Stimulated activated naive CD4-positive, alpha-beta T cell treated with Interleukin-2 at 50 U/mL for 16 hours (primary cell): ENCODE measurements at places on chromosomes 5 and 9.

- DNase-seq: no peak
Observed at GRCh38 chr5:74546796-74547195, 93.7 kb downstream of the ENC1 start.

GRCh38 chr5:173832386-173832785 lies 55.8 kb upstream of the CPEB4 start:
- DNase-seq: no peak

DNA sequence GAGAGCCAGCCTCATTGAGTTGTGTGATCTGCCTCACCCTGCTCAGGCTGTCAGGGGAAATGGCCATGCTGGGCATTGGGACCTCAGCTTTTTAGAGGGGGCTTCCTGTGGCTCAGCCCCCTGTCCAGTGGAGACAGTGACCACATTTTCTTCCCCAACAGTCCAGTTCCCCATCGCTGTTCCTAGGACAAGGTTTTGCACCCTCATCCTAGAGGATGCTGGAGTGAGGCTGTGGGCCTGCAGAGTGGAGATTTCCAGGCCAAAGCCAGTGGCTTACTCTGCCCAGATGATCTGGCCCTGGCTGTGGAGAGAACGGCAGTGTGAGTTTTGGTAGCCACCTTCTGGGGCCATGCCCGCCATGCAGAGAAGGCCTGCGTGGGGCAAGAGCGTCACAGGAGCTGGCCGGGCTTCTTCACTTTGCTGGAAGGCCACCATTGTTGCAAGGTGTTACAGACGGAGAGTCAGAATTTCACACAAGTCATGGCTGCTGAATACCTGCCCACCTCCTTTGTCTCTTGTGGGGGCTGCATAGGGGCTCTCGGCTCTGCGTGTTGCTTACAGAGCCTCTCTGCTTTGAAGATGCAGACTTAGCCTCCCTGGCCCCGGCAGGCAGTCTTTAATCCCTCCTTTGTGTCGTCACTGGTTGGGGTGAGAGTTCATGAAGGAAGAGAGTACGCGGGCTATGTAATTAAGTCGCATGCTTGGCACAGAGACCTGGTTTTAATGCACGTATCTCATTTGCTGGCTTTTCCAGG lies 35.2 kb upstream of the PITX1 start:
- DNase-seq: no peak

DNA sequence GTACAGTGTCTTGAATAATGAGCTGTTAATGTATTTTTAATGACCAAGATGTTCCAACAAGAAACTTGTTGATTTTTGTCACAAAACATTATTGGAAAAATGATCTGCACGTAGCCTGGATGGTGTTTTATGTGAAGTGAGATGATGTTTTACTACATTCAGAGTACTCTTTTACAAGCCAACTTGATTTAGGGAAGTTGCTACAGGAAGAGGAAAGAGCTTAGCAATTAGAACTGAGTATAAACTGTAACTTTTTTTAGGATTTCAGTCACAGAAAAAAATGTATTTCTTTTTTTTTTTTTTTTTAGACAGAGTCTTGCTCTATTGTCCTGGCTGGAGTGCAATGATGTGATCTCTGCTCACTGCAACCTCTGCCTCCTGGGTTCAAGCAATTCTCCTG lies 113.6 kb upstream of the ADRA1B start:
- no peak for DNase-seq

GRCh38 chr5:91941588-91941987 lies 558.5 kb upstream of the ARRDC3 start:
- DNase-seq: no peak

- no peak for DNase-seq
Observed at GRCh38 chr9:27828908-27829307, 255.6 kb upstream of the C9orf72 start.

GRCh38 chr5:158245513-158245912 lies 386.6 kb upstream of the CLINT1 start:
- no peak for DNase-seq

GRCh38 chr5:43227655-43228054 lies 35.6 kb downstream of the NIM1K start:
- DNase-seq: no peak

DNA sequence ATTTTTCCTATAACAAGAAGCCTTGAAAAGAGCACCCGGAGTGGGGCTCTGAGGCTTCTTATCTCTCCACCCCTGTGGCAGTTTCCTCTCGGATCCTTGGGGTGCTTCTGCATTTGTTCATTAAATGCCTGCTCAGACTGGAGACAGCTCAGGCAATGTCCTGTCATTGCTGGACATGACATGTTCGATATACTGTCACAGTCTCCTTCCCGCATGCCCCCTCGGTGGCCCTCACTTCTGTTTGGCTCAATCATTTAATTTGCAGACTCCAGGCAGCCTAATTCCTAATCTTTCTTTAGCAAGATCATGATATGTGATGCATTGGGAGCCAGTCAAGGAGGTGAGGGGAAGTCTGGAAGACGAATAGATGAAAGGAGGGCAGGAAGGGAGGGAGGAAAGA lies 37.5 kb upstream of the CPEB4 start:
- no peak for DNase-seq

DNA sequence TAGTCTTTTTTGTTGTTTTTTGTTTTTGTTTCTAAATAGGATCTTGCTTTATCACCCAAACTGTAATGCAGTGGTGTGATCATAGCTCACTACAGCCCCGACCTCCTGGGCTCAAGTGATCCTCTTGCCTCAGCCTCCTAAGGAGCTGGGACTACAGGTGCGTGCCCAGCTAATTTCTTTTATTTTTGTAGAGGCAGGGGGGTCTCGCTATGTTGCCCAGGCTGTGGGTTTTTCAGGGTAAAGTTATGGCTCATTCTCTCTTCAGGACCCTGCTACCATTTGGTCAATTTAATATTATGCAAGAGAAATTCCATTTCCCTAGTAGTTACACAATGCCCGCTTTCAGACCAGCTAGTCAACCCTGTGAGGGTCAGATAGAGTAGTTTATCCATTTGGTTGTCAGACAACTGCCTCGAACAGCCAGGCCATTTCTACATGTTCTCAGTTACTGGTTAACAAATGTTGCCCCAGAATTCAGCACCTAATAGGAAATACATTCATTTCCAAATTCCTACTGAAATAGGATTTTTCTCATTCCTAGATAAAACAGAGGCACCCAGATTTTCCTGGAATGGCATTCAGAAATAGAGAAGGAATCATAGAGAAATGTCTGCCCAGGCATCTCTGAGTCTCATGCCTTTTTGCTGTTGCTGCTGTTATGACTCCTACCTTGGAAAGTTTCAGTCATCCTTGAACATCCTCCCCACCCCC lies 6.4 kb upstream of the GLIS3 start:
- DNase-seq: peak; percentile 3

- no peak for DNase-seq
Observed at GRCh38 chr5:79924936-79925893, 65.8 kb downstream of the MTX3 start.

DNA sequence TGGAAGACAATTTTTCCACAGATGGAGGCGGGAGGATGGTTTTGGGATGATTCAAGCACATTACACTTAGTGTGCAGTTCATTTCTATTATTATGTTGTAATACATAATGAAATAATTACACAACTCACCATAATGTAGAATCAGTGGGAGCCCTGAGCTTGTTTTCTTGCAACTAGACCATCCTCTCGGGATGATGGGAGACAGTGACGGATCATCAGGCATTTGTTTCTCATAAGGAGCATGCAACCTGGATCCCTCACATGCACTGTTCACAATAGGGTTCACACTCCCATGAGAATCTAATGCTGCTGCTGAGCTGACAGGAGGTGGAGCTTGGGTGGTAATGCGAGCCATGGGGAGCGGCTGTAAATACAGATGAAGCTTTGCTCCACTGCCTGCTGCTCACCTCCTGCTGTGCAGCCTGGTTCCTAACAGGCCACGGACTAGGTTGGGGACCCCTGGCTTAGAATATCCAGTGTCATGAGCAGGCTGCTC lies 1.6 kb downstream of the STKLD1 start:
- DNase-seq: no peak

- DNase-seq: no peak
Observed at GRCh38 chr9:93460689-93461413, 7.5 kb upstream of the FAM120AOS start.

DNA sequence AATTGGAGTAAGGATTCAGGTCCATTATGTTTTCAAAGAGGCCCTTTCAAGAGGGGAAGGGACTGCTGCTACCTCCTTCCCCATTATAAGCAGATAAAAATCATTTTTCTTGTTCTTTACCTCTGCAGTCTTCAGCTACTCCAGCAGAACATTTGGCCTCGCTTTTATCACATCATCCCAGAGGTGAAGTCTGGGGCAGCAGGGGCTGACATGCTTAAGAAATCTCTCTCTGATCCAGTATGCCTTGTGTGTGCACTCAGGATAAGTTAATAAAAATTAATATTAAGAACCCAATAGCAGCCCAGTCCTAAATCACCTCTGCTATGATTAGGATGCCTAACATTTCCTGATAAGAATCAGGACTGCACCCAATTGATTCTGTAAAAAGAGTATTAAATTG lies 306.9 kb upstream of the NREP start:
- DNase-seq: no peak

GRCh38 chr9:91048749-91049148 lies 247.1 kb downstream of the SYK start:
- DNase-seq: no peak

- no peak for DNase-seq
Observed at GRCh38 chr9:99431103-99431502, 209.0 kb downstream of the SEC61B start.

- DNase-seq: no peak
Observed at GRCh38 chr5:177162379-177162778, 28.8 kb downstream of the NSD1 start.

DNA sequence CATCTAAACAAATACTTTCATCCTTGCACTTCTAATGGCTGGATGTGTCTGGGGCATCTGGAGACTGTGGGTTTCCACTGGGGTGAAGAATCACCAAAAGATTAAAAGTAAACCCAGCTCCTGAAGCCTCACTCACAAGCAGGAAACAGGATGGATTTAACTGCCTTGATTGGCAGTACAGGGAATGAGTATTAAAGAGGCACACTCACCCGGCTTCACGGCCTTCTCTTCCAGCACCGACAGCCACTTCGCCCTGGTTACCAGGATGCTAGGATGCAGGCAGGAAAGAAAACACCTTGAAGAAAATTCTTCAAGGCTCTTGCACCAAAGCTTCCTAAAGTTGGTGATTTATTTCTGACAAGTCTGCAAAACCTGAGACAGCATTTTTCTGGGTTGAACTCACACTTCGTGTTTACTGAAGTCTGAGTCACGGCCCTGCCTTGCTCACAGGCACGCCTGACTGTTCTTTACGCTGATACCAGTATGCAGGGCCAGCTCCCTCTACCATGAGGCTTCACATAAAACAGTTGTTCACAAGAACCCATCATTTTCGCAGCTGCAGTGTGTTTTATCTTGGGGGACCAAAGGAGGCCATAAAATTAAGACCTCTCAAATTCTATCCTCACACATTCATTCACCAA lies 56.5 kb upstream of the ZNF354A start:
- no peak for DNase-seq

- DNase-seq: no peak
Observed at GRCh38 chr9:111953444-111953843, 56.8 kb downstream of the UGCG start.
